ENCODE measurements at places on chromosomes 2 and 18.

DNA sequence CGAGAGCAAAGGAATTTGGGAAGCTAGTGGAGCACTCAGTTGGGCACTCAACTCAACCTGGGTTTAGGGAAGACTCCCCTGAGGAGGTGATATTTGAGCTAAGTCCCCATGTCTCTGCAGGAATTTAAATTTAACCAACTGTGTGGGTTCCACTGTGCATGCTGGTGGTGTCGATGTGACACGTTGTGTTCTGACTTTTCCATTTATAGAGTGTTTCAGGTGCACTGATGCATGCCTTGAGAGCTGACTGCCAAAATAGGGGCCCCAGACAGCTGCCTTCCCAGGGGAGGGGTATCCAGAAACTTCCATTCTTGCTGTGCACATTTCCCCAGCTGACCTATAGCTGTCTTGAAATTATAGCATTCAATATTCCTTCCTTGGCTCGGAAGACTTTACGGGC is 63.7 kb upstream of the BCL2L11 start:
- DNase-seq: no peak

GRCh38 chr18:9637036-9637767 is 22.8 kb upstream of the PPP4R1 start:
- DNase-seq: no peak

DNA sequence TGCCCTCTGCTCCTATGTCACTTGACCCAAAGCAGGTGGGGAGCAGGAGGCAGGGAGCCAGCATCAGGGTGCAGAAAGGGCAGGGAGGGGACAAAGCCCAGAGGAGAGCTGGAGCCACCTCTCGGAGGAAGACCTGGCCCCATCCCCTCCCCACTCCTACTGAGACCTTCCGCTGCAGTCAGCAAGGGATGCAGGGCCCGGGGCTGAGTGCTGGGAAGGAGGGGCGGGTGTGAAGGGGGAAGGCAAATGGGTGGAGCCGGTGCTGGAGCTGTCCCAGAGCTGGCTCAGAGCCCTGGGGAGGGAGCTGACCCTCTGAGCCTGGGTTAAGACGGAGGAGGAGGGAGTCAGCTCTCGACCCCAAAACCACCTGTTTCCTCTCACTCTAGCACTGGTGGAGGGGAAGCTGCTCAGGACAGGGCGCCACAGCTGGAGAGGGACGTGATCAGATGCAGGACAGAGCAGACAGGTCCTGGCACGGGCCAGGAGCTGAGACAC is 33.8 kb downstream of the HS1BP3 start:
- DNase-seq: no peak

DNA sequence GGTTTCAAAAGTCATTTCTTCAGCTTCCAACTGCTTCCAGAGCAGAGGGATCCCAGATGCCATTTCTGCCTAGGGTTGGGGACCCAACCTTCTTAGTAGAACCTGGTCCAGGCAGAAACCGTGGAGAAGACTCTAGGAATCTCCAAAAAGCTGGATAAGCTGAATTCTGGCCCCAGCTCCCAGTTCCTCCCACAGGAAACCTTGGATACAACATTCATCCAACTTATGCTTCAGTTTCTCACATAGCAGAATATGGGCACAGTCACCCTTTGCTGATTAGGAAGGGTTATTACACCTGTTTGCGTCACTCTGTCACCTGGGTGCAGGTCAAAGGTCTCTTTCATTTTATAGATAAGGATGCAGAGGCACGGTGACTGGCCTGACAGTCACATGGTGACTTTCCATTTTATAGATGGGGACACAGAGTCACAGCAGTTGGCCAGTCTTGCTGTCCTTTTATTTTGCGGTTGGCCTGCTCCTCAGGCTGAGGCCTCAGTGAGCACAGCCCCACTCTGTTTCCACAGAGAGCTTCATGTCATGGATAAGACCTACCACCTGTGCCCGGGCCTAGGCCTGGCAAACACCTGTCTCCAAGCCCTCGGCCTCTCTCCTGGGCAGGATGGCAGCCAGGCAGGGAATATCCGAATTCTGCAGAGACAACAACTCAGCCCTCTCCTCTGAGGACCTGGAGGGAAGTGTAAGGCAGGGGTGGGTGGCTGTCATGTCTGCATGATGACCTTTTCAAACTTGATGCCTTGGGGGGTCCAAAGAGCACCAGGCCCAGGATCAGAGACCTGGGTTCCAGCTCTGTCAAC is 148.8 kb downstream of the SMAD7 start:
- DNase-seq: no peak

DNA sequence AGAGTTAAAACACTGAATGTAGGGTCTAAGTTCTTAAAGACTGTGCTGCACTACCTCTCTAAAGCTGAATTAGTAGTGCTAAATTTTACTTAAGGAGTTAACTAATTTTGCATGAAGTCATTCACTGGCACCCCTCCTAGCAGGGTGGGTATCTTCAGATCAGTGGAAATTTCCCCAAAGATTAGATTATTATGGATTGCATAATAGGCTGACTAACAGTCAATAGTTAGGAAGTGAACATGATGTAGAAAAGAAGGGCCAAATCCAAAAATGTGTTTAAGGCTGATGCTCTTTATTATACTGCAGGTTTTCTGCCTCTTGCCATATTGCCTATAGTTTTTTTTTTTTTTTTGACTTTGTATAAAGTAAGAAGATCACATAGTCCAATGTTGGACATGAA is 5.2 kb downstream of the ZNF638 start:
- no peak for DNase-seq

- DNase-seq: no peak
These were observed at the start of gene CPO for GRCh38 chr2:206939340-206939739. TSS of gene CPO (plus strand) at chr2:206939518. CDS start at chr2:206939600, 82 bp downstream.

GRCh38 chr2:111236025-111236424 is 115.3 kb downstream of the BCL2L11 start:
- DNase-seq: no peak

GRCh38 chr18:3103576-3103975 is 90.6 kb upstream of the LPIN2 start:
- no peak for DNase-seq

GRCh38 chr2:19228715-19229114 is 129.7 kb downstream of the OSR1 start:
- DNase-seq: no peak

DNA sequence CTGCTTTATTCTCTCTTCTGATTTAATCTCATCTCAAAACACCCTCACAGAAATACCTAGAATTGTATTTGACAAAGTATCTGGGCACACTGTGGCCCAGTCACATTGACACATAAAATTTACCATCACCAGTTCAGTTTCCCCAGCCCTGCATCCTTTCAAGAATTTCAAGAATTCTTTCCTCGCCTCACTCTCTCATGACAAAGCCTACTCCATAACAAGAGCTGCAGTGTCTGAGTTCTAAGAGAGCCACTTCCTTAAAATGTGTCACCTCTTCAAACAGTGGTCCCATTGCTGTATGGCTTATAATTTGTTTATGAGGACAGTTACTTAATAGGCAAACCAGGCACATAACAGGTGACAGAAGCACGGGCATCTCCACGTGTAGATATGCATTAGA is 90.9 kb upstream of the STK39 start:
- DNase-seq: no peak

GRCh38 chr18:63339920-63340484 is 20.4 kb upstream of the BCL2 start:
- DNase-seq: no peak

DNA sequence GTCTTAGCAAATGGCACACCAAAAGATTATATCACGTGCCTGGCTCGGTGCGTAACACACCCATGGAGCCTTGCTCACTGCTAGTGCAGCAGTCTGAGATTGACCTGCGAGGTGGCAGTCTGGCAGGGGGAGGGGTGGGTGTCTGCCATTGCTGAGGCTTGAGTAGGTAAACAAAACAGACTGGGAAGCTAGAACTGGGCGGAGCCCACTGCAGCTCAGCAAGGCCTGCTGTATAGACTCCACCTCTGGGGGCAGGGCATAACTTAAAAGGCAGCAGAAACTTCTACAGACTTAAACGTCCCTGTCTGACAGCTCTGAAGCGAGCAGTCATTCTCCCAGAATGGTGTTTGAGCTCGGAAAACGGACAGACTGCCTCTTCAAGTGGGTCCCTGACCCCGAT is 55.9 kb upstream of the FSHR start:
- DNase-seq: no peak

DNA sequence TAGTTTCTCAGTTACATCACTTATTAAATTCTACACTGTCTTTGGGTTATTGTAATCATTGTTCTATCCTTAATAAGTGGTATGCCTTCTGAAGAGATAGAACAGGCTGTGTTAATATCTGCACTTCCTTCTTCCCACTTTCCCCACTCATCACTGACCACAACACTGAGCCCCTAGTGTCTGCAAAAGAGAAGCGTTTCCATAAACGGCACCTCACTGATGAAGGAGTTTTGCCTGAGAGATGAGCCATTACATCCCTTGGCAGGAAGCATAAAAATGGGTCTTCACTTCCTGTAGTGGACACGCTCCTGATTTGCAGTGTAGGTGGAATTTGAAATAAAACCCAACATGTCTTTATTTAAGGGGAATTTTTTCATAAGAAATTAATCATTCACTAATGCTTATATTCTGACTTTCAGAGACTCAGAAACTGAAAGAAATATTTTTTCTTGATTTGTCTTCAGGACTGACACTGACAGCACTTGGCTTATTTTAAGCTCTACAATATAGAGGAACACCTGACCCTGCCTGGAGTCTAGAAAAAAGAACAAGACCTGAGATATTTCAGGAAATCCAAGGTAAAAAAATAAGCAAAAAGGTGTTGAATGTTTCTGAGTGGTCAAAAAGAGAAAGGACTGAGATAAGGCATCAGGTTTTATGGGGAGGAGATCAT is 275.3 kb downstream of the RAD51AP2 start:
- no peak for DNase-seq

DNA sequence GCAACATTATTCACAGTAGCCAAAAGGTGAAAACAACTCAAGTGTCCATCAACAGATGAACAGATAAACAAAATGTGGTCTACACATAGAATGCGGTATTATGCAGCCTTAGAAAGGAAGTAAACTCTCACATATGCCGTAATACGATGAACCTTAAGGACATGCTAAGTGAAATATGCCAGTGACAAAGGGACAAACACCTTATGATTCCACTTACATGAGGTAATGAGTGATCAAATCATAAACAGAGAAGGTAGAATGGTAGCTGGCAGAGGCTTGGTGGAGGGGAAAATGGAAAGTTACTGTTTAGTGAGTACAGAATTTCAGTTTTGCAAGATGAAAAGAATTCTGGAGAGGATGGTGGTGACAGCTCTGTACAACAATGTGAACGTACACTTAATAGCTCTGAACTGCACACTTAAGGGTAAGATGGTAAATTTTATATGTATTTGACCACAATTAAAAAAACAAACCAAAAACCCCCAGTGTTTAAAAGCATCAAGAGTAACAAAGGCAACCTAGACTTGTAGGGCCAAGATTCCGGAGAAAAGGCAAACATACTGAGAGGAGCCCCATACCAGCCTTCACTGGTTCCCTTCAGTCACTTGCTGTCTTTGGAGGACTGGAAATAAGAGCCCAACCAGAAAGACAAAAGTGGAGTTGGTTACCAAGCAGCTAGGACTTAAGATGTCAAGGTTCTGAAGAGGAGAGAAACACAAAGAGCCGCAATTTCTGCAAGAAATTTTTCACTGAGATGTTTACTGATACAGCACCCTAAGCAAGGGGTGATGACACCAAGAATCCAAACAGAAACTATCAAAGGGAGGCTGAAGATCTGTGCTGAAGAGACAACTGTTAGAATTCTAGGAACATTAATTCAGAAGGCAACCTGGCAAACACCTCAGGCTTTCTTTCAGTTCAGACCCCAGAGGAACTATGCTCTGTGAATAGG is 61.3 kb downstream of the CUL3 start:
- no peak for DNase-seq

GRCh38 chr2:233404222-233404621 is 49.9 kb downstream of the DGKD start:
- DNase-seq: no peak

DNA sequence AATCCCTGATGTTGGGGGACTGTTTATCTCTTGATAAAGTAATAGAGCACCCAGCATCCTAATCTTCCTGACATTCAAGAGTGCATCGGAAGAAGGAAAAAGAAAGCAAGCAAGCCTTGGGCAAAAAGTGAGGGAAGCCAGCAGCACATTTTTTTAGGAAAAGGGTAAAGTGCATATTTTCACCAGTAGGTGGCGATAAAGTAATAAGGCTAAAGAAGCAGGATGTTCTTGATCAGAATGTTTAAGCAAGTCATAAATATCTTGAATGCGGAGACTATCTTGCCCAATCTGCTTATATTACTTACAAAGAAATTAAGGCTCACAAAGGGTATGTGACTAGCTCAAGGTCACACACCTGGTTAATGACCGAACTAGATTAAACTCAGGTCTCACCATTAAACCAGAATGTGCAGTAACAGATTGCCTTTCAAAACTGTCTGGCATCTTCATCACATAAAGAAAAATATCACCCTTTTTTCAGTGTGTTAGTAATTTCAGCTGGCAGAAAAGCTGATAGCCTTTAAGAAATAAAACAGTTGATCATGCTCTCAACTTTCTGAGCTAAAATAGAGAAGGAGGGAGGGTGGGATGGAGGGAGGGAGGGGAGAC is 83.8 kb downstream of the VIT start:
- no peak for DNase-seq

DNA sequence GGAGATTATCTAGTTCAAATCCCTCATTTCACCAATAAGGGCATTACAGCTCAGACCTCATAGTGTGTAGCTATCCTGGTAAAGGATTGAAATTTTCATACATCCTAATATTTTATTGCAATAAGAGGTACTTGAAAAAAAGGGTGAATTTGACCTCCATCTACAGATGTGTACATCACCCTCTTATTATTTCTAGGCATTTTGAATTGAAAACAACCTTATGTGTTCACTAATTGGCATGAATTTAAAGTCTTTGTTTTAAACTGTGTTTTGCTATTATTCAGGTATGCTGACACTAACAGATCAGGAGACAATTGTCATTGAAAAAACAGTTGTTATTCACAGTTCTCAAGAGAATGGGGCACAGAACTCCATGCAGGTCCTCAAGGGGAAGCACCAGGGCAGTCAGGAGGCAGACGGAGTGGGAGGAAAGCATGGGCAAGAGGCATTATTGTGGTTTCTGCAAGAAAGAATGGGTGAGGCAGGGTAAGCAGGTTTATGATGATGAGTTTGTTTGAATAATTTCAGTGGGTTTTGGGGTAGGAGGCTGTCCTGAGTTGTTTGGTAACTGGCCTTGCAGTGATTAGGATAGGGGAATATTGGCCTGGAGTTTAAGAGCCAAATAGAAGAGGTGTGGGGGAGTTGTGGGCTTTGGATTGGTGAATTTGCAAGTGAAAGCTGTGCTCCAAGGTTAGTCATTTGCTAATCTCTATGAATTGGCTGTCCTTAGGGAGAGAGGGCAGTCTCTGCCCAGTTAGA is 194.6 kb downstream of the GPD2 start:
- no peak for DNase-seq

- DNase-seq: no peak
These were observed 225.4 kb upstream of the FBXO11 start for GRCh38 chr2:48131539-48132270.
